ENCODE measurements at places on chromosomes 4 and X. TPM values are rescaled to one million over a fixed set of nuclear protein-coding genes. Genes with fewer than 3 reads are reported as not detected.

Gene RRH
- polyA plus RNA-seq, result 0.06 TPM

Gene RTL3
- 0.04 TPM for polyA plus RNA-seq

Gene NPY5R
- polyA plus RNA-seq, result 0.04 TPM

Gene SPANXN4
- not detected for polyA plus RNA-seq

Gene PRSS12
- polyA plus RNA-seq, result 1.3 TPM

Gene RTL9
- polyA plus RNA-seq, result 0.01 TPM

Gene FAAH2
- 5.7 TPM for polyA plus RNA-seq
